Common myeloid progenitor, CD34-positive (primary cell): ENCODE measurements at places on chromosomes 7 and 10.
A peak's percentile ranks its signal among the peaks of the same experiment; 100 is the strongest.

DNA sequence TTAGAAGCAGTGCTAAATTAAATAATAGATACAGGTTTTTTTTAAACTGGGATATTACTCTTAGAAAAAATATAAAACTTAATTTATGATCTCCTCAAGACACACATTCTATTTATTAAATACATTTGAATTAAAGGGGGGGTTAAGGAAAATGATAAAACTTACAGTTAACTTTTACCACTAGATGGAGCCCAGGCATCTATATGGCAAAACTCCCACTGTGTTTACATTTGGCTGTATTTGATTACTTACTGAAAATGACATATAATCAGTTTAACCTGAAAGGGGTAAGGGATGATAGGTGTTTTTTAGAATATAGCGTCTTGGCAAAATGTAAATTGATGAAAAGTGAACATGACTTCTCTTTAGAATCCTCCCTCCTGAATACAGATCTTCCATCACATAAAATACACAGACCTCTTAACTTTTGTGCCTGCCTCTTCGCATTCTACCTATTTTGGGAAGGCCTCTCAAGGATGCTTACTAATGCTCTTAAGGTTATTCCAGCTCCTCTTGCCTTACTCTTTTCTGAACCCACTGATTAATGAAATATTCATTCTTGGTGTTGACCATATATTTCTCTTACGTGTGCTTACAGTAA, 235.7 kb downstream of the AGMO start:
- H3K36me3 ChIP-seq = no peaks in the 10 kb centered on the region
- no peaks in the 10 kb centered on the region for H3K4me1 ChIP-seq
- H3K4me3 ChIP-seq = no peak overlapping the region
- no peak overlapping the region for H3K27ac ChIP-seq
- no peaks in the 10 kb centered on the region for H3K27me3 ChIP-seq
- DNase-seq = peak; percentile 55

DNA sequence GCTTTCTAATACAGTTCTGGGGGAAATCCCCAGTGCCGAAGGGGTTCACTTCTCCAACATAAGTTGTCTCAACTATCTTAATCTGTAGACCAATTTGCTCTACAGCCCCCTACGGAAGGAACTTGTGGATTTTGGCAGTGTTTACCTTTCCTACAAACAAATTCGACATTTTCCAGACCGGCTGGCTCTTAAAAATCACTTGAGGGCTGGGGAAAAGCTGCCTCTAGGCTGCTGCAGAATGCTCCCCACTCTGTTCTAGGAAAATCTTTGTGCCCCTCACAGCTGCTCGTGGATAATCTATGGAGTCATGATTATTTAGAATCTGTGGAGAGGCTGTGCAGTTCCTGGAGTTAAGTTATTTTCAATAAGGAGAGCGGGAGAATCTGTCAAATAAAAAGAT, 474.6 kb upstream of the FZD8 start:
- H3K4me1 ChIP-seq = no peaks in the 10 kb centered on the region
- H3K27me3 ChIP-seq = no peaks in the 10 kb centered on the region
- H3K27ac ChIP-seq = no peak overlapping the region

DNA sequence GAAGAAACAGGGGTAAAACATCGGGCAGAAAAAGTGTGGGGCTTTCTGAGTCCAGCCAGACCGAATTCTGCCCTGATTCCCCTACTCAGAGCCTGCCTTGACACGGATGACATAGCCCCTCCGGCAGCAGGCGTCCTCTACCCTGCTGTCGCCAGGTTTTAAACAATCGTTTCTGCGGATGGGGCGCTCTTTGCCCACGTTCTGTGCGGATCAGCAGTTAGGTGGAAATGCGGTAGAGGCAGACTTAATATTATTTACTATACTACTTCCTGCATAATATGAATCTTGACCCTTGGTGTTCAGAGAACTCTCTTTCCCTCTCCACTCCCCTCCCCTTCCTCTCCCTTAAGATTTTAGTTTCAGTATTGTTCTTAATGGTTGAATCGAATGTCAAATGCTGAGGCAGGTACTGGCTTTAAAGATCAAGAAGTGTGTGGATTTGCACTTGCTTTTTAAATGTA, 2.4 kb downstream of the GATA3 start:
- no peaks in the 10 kb centered on the region for H3K36me3 ChIP-seq
- no peaks in the 10 kb centered on the region for H3K27me3 ChIP-seq
- peaks cover 92% of the 10 kb centered on the region for H3K4me1 ChIP-seq
- DNase-seq = peak; percentile 59

DNA sequence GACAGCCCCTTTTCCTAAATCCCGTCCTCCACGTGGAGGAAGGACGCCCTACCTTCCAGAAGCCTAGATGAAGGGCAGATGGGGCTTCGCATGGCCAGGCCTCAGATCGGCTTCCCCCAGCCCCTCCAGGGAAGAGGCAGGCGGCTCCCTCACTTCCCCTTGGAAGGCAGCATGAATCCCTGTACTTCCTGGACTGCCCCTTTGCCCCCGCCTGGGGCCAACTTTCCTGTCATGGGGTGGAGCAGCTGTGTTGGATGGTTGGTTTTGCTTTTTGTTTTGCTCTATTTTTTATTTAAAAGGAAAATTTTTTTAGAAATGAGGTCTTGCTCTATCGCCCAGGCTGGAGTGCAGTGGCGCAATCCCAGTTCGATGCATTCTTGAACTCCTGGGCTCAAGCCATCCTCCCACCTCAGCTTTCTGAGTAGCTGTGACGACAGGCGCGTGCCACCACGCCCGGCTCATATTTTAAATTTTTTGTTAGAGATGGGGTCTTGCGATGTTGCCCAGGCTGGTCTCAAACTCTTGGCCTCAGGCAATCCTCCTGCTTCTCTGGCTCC, 27.2 kb downstream of the GTF2IRD1 start:
- no peak overlapping the region for H3K27ac ChIP-seq
- DNase-seq = no peak
- no peak overlapping the region for H3K4me3 ChIP-seq
- H3K4me1 ChIP-seq = peaks cover 40% of the 10 kb centered on the region
- H3K27me3 ChIP-seq = no peaks in the 10 kb centered on the region

GRCh38 chr10:12455766-12456165, 106.4 kb downstream of the CAMK1D start:
- H3K27me3 ChIP-seq = no peaks in the 10 kb centered on the region
- no peak for DNase-seq
- H3K4me3 ChIP-seq = no peak overlapping the region
- H3K36me3 ChIP-seq = no peaks in the 10 kb centered on the region

DNA sequence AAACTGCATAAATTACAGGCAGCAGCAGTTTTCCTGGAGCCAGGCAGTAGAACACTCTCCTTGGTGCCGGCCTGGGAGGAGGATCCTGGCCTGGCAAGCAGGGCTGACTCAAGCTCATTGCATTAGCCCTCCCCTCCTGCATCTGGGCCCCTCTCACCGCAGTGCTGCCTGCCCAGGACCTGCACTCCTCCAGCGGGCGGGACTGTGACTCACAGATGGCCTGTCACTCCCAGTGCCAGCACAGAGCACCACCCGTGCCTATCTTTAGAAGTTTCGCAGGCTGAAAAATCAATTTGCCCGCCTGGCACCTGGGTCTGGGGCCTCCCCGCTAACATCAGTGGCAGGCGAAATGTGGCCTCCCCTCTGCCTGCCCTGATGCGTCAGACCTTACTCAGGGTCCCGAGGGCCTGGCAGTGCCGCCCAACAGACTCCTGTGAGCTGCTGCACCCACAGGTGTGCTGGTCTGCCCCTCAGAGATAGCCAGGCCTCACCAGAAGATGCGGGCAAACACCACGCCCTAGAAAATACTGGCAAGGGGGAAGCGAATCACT, 123.8 kb downstream of the KCNMA1 start:
- no peaks in the 10 kb centered on the region for H3K4me1 ChIP-seq
- no peaks in the 10 kb centered on the region for H3K36me3 ChIP-seq
- peaks cover 3% of the 10 kb centered on the region for H3K27me3 ChIP-seq
- H3K27ac ChIP-seq = no peak overlapping the region

DNA sequence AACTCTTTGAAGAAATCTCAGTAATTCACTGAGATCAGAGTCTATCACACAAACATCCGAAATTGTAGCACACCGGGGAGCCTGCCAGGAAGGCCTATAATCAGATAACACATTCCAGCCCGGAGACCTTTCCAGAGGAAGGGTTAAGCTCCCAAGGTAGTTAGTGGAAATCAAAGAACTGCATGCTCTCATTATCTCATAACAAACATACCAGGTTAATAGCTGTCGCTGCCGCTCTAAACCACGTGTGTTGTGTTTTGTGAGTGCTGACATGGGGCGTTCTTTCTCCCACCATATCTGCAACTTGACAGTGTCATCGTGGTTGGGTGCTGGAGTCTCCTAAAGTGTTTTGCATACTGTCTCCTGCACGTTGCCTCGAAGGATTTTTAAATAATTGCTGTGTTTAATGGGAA, 120.7 kb upstream of the CARD11 start:
- DNase-seq = no peak
- no peaks in the 10 kb centered on the region for H3K36me3 ChIP-seq
- no peaks in the 10 kb centered on the region for H3K27me3 ChIP-seq
- H3K4me1 ChIP-seq = no peaks in the 10 kb centered on the region
- no peak overlapping the region for H3K4me3 ChIP-seq

DNA sequence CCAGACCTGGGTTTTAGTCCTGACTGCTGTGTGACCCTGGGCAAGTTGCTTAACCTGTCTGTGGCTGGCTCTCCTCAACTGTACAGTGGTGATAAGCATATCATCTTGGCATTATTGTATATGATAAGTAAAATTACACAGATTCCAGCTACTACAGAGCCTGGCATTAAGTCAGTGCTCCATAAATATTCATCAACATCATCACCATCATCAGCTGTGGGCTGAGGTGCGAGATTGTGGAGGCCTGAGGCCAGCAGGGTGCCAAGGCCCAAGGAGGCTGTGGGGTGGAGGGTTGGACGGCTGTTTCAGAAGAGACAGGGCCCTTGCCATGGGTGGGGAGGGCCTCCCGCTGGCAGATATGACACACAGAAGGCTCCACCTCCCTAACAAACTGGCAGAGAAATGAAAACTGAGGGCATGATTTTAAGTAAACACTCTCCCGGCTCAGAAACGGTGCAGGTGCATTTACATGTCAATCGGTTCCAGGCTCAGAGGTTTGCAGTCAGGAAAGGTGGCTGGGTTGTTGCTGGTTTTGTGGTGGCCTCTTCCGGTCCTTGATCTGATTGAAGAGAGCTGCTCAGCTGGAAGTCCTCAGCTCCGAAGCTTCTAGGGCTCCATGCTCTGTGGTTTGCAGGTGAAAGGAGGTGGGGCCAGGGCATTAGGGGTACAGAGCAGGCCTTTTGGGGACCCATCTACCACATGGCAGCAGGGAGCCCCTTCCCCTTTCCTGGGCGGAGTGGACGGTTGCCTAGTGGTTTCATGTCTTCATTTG, 10.2 kb downstream of the CRYGN start:
- DNase-seq = peak; percentile 72
- H3K4me1 ChIP-seq = peaks cover 22% of the 10 kb centered on the region
- H3K27me3 ChIP-seq = peaks cover 4% of the 10 kb centered on the region
- no peaks in the 10 kb centered on the region for H3K36me3 ChIP-seq

DNA sequence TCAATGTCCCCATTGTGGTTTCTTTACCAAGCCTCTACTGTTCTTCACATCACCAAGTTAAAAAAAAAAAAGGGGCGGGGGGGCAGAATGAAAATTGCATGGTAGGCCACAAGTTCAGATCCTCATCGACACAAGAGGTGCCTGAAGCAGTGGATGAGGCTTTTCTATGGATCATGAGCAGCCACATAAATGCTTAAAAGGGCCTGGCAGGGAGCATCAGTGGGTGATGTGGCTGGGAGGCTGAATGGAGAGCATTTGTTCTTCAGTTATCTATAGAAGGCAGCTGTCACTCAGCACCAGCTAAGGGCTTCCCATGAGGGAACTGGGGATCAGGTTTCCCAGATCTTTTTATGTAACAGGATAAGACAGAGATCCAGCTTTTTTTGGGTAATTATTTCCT, 117.9 kb downstream of the CFTR start:
- H3K36me3 ChIP-seq = no peaks in the 10 kb centered on the region
- H3K27ac ChIP-seq = no peak overlapping the region
- no peak for DNase-seq
- H3K4me3 ChIP-seq = no peak overlapping the region
- no peaks in the 10 kb centered on the region for H3K27me3 ChIP-seq
- H3K4me1 ChIP-seq = no peaks in the 10 kb centered on the region

- no peaks in the 10 kb centered on the region for H3K27me3 ChIP-seq
- peaks cover 4% of the 10 kb centered on the region for H3K4me1 ChIP-seq
- H3K4me3 ChIP-seq = no peak overlapping the region
- H3K36me3 ChIP-seq = no peaks in the 10 kb centered on the region
- no peak for DNase-seq
- H3K27ac ChIP-seq = no peak overlapping the region
These were observed 8.1 kb upstream of the POLD2 start for GRCh38 chr7:44131173-44132029.

DNA sequence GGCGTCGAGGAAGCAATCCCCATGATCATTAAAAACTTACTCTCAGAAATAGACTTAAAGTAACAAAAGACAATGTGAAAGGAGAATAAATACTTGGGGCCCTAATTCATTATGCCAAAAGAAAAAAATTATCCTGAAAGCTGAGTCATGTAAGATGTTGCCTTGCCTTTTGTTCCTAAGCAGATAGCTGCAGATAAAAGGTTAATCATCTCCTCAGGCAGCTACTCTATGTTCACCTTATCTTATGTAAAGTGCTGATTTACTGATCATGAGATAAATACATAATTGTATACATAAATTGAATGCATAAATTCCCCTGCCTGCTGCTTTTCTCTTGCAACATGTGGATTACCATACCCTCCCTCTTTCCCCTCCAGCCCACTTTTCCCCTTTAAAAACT, 28.1 kb upstream of the CREB3L2 start:
- no peaks in the 10 kb centered on the region for H3K36me3 ChIP-seq
- H3K27ac ChIP-seq = no peak overlapping the region
- H3K4me3 ChIP-seq = no peak overlapping the region
- peaks cover 19% of the 10 kb centered on the region for H3K4me1 ChIP-seq
- no peak for DNase-seq

- no peaks in the 10 kb centered on the region for H3K27me3 ChIP-seq
- peak overlapping the region; percentile 58 for H3K27ac ChIP-seq
- H3K4me3 ChIP-seq = no peak overlapping the region
- peaks cover 60% of the 10 kb centered on the region for H3K36me3 ChIP-seq
These were observed 86.3 kb downstream of the TBXAS1 start for GRCh38 chr7:139915268-139915863.

GRCh38 chr10:25758041-25758457, 176.0 kb upstream of the MYO3A start:
- H3K36me3 ChIP-seq = no peaks in the 10 kb centered on the region
- H3K27ac ChIP-seq = no peak overlapping the region
- no peaks in the 10 kb centered on the region for H3K27me3 ChIP-seq
- no peaks in the 10 kb centered on the region for H3K4me1 ChIP-seq
- DNase-seq = peak; percentile 62

GRCh38 chr10:48923748-48924147, 15.9 kb downstream of the LRRC18 start:
- no peak for DNase-seq
- peaks cover 2% of the 10 kb centered on the region for H3K36me3 ChIP-seq
- H3K27ac ChIP-seq = no peak overlapping the region
- H3K27me3 ChIP-seq = no peaks in the 10 kb centered on the region
- H3K4me3 ChIP-seq = no peak overlapping the region

DNA sequence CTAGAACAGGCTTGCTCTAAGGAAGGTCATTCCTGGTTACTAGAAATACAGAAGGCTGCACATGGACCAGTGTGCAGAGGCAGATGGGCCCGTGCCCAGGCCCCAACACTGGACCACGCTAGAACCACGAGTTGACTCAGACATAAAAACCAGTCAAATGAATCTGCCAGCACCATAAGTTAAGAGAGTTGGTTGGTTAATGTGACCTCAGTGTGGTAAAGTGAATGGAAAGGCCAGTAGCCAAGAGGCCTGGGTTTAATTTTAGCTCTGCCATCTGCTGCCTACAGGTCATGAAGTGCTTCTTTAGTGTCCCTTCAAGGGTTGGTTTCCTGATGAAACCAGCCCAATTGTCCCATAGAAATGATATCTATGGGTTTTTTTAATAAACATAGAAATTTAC, 329.6 kb upstream of the NRP1 start:
- H3K36me3 ChIP-seq = no peaks in the 10 kb centered on the region
- no peak overlapping the region for H3K4me3 ChIP-seq
- H3K27ac ChIP-seq = no peak overlapping the region
- no peaks in the 10 kb centered on the region for H3K27me3 ChIP-seq
